ENCODE measurements at places on chromosomes 7 and 10. TPM values are rescaled to one million over a fixed set of nuclear protein-coding genes. Genes with fewer than 3 reads are reported as not detected.

DNA sequence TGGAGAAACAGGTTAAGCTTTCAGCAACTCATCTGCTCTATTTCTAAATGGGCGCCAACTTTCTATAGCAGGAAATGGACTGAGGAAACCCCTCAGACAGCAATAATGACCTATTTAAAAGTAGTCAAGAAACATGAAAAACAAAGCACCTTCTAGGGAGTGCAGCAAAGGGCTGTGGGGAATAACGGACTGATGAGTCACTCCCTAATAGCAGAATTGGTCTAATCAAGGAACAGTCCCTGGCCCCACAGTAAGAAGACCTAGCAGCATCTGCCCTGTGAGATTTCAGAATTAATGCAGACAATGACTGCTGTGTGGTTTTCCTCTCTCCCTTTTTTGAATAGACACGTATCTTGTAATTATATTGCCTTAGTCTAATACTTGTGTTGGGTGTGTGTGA, 602.9 kb downstream of the IPMK start:
- H3K36me3 ChIP-seq = no peaks in the 10 kb centered on the region
- DNase-seq = no peak
- H3K4me3 ChIP-seq = no peak overlapping the region

- H3K4me3 ChIP-seq = no peak overlapping the region
- H3K36me3 ChIP-seq = no peaks in the 10 kb centered on the region
- H3K4me1 ChIP-seq = no peaks in the 10 kb centered on the region
- H3K27me3 ChIP-seq = no peaks in the 10 kb centered on the region
- no peak for DNase-seq
These were observed 1599.9 kb upstream of the LRRTM3 start for GRCh38 chr10:65325913-65326312.

DNA sequence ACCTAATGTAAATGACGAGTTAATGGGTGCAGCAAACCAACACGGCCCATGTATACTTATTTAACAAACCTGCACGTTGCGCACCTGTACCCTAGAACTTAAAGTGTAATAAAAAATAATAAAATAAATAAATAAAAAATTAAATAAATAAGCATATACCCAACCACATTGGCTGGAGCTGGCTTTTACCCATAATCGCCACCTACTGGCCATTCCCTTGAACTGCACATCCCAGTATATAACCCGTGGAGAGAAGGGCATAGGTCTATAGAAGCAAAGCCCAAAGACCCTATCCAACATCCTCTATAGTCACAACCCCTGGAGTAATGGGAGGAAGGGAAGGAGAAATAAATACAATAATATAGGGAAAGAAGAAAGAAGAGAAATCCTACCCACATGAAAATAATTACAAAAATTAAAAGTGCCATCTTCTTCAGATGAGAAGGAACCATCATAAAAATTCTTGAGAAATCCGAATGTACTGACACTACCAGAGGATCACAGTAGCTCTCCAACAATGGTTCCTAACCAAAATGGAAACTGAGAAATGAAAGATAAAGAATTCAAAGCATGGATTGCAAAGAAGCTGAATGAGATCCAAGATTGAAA, 65.6 kb downstream of the TWIST1 start:
- DNase-seq = no peak
- no peaks in the 10 kb centered on the region for H3K36me3 ChIP-seq

Gene HKDC1
- 4.2 TPM for total RNA-seq

DNA sequence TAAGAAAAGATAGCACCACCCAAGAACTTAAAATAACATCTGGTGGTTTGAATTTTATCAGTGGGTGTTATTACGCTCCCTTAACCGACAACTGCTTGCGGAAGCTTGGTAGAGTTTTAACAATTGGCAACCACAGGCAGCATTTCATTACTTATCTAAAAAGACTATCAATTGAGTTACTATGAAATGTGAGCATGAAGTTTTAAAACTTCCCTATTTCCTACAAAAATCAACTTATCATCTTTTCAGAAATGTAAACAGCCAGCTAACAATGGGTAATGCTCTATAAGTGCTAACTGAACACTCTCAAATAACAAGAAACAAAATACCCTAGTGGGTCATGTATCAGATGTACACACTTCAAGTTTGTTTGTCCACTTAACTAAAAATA, 68.8 kb downstream of the OSBPL3 start:
- no peaks in the 10 kb centered on the region for H3K36me3 ChIP-seq
- H3K27me3 ChIP-seq = no peaks in the 10 kb centered on the region
- DNase-seq = peak; percentile 66
- peaks cover 34% of the 10 kb centered on the region for H3K4me1 ChIP-seq
- no peak overlapping the region for H3K27ac ChIP-seq

Gene NKX1-2
- 0.07 TPM for total RNA-seq

Gene SUGCT
- total RNA-seq = 17.9 TPM

Gene TWIST1
- total RNA-seq = 5.7 TPM
